Stimulated activated CD4-positive, alpha-beta T cell treated with anti-CD3 and anti-CD28 coated beads, Interleukin-1b, Interleukin-23, amount 100 ng/mL, for 1 hour (primary cell): ENCODE measurements at places on chromosomes 4 and X.

DNA sequence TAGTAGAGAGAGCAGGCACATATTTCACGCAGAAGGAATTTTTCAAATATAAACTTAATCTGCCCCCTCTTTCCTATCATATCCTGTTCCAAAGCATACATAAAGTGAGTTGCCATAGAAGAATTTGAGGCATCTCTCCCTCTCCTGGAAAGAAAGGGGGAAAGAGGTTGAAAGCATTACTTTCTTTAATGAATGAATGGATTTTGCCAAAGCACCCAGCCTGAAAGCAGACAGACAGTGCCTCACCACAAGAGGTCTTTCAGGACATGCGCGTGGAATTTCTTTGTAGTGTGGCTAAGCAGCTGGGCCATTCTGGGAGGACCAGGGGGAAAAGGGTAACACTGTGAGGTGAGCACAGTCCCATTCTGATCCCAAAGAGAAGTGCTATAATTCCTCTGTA lies 651.4 kb downstream of the IQCM start:
- no peak for DNase-seq

DNA sequence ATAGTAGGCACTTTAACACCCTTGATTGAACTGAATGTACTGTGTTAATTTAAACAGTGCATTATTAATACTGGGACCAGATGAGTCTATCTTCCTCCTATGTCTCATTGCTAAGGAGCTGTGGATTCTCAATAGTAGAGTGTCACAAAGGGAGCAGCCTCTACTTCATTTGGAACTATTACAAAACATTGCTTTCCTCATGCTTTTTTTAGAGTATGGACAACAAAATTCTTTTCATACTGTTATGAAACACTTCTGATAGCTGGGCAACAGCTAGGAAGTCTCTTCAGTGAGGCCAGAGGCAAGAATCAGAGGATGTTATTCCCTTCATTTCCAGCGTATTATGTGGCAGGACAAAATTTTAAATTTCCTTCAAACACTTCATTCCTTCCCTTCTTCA lies 160.8 kb downstream of the FBXO8 start:
- no peak for DNase-seq

DNA sequence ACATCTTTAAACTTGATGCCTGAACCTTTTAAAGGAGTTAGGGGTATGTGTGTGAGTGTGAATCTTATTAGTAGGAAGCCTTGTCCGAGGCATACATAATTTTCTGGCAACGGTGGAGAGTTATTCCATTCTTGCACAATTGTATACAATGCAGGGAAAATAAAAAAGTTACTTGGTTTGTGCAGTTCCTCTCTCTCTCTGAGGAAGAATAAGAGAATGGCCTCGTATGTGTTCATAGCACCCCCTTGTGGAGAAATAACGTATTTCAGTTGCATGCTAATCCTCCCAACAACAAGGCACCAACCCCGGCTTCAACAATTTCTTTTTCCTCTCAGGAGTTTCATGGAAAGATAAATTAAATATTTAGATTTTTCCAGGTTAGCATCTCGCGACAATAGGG lies 33.7 kb upstream of the FGF13 start:
- no peak for DNase-seq

GRCh38 chrX:40164751-40165150 lies 67.0 kb upstream of the BCOR start:
- DNase-seq, result no peak

GRCh38 chr4:1542226-1542490 lies 135.9 kb upstream of the NKX1-1 start:
- no peak for DNase-seq

- no peak for DNase-seq
Measured at GRCh38 chr4:138978600-138978999, 37.0 kb upstream of the NOCT start.

DNA sequence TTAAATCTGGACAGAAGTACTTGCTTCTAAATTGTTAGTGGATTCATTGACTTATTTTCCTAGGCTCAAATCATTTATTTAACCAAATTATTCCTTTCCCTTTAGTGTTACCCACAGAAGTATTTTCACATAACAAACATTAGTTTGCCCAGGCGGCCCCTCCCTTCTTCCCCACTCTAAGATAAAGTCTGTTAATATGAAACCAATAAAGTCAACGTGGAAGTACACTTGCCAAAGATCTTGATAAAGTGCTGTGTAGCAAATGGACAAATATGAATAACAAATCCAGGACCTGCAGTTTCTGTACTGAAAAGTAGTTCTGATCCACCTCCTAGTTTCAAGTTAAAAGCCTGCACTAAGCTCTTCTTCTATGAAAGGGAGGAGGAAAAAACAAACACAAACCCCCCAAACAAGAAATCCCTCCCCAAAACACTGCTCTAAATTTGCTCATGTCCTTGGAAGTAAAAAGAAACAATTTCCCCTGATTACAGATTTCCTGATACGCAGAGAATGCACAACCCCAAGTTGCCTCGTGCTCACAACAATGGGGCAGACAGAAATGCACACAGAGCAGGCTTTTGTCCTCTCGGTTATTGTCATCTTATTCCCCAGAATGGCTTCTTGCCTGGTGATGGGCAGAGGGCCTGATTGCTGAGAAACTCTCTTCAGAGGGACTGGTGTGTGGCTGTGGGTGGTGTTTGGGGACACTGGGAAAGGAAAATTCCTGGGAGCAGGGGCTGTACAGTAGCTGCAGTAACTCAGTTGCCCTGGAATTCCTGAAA lies 23.2 kb downstream of the TMSB4X start:
- DNase-seq, result no peak

GRCh38 chr4:171940656-171941055 lies 127.5 kb downstream of the GALNTL6 start:
- no peak for DNase-seq

DNA sequence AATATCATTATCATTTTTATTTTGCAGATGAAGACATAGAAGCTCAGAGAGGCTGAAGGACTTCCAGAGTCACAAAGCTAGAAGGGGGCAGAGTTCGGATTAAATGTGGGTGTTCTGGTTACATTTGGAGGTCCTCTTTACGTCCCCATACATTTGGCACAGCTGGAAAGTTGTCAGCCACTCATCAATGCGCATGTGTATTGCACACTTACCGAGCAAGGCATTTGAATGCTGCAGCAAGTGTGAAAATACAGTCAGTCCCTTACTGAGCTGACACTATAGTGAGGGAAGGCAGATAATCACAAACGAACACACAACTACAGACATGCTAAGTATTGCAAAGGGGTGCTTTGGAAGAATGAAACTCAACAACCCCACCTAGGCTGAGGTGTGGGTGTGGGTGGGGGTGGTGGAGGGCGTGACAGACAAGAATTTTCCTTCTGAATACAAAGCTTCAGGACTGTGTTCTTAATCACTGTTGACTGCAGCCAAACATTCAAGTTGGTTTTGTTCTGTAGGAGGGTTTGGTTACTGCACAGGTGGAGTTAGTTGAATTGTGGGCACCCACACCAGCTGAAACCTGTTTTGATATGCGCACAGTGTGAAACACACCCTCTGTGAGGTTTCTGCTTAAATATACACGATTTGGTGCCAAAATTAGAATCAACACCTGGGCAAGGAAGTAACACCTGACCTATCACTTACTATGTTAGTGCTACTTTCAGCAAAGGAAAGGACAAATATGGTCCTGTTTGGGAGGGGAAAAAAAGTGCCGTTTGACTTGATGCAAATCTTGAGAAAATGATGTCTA lies 72.4 kb downstream of the COQ2 start:
- no peak for DNase-seq

- DNase-seq, result no peak
Measured at GRCh38 chrX:41499195-41499594, 52.1 kb downstream of the NYX start.

DNA sequence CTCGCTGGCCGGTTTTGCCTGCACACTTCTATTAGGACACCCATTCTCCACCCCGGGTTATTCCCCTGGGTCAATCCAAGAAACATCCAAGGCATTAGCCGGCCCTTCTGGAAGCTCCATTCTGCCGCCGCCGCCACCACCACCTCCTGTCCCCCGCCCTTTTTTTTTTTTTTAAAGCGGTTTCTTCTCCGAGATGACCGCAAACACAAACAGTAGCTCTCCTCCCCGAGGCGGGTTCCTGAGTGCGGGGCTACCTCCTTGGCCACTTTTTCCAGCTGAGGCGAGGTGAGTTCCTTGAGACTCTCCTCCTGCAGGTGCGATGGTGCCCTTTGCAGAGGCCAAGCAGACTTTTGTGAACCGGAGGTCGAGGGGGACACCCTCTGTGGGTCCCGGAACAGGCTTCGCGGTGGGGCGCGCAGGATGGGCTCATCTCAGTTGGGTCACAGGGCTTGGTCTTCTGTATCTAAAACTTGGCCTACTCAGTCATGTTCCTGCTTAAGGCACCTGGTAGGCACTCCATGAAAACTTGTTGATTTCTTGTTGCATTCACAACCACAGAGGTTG lies 930 bp downstream of the NWD2 start:
- DNase-seq, result no peak
